ENCODE measurements at places on chromosomes 11 and 22.

GRCh38 chr11:78790784-78791183, 216.1 kb upstream of the NARS2 start:
- DNase-seq: no peak

DNA sequence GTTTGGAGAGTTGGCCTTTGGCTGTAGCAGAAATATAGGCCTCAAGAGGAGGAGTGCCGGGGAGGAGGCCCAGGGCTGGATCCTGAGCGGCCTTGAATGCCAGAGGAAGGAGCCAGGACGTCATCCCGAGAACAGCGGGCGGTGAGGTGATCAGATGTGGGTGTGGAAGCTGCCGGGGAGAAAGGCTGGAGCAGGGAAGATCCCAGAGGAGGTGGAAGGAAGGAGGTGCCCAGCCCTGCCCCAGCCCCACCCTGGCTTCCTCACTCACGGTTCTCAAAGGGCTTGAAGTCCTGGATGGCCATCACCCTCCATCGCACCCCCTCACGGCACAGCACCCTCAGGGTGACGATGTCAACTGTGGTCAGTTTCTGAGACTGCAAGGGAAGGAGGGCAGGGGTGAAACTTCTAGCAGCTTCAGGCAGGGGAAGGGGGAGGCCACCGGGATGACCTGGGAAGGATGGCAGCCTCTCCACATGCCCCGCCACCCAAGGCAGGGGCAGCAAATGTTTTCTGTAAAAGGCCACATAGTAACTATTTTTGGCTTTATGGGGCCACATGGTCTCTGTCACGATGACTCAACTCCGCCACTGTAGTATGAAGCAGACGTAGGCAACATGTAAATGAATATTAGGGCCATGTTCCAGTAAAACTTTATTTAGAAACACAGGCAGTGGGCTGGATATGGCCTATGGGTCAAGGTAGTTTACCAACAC, 10.7 kb downstream of the IL2RB start:
- DNase-seq: no peak

DNA sequence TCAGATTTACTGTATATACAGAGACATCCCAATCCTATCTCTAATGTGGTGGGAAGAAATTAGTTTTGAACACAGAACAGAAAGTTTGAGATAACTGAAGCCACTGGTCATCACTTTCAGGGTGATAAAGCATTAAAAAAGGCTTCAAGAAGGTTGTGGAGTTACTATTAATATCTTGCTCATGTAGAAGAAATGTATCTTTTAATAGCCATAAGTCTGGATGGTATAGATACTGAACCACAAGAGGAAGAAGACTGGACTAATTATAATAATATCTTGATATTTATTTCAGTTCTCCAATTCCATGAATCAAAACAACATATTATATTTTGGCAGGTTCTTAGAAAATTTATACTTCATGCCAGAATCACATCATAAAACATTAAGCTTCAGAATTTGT, 137.1 kb downstream of the TMEM135 start:
- no peak for DNase-seq

DNA sequence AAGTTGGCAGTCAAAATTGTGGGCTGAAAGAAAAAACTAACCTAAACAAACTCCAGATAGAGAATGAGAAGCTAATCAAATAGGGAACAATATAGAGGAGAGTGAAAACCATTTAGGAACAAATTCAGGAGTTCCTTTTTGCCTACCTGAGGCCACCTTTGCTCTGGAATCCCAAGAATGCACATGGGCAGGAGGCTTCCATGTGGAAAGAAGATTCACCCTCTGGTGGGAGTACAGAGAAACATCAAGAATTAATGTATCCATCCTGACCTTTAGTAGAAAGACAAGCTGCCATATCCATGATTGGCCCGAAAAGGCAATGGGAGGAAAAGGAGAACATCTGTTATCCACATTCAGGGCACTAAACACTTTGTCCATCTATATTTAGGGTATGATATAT, 35.0 kb upstream of the MRGPRX1 start:
- DNase-seq: no peak

- peak; percentile 50 for DNase-seq
These were observed 17.3 kb downstream of the RPUSD4 start for GRCh38 chr11:126194121-126194543.

DNA sequence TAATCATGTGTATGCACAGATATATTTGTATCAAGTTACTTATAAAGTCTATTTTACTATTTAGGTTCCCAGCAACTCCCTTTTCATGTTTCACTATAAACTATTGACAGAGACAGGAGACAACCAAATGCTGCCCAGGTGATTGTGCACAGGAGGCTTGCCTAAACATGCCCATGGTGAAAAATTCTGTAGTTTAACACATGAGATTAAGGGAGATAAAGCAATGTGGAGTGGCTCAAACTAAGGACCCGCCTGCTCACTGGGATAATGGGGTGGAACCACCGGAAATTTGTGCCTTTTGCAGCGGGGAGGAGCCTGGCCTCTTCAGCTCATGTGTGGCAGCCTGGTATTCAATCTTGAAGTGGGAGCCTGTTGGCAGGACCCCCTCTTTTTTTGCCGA, 459.5 kb upstream of the CNTN5 start:
- DNase-seq: no peak

DNA sequence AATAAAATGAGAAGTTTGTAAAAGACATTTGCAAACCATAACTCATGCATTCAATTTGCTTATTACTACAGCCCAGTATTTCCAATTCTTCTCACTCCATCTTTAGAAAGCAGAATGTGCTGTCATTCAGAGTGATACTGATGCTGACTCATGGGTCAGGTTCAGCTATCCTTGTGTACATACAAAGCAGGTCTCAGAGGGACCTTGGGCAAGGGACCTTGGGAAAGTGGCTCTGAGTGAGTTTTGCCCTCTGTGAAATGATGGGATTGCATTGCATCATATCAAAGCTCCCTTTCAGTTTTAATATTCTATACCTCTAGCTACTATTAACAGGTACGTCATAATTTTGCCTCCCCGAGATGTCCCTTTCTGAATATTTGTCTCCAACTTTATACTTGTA, 848.7 kb downstream of the OPCML start:
- DNase-seq: no peak

- DNase-seq: no peak
These were observed 9.3 kb upstream of the CD3E start for GRCh38 chr11:118295199-118295598.

- no peak for DNase-seq
These were observed 539.1 kb downstream of the FAM181B start for GRCh38 chr11:82194521-82194920.

- no peak for DNase-seq
These were observed 63.0 kb upstream of the THY1 start for GRCh38 chr11:119486016-119486415.

DNA sequence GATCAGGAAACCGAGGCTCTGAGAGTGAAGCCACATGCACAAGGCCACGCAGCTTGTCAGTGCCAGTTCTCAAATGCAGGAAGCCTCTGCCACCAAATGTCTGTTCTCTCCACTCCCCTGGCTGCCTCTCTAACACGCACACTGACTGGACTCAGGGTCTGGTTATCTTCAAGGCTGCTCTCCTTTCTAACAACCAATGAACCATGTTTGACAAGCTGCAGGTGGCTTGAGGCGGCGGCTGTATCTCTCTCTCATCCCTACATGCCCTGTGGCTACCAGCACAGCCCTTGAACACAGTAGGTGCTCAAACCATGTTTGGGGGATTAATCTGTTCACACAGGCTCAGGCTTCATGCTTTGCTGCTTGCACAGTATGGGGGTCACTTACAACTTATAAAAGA, 23.7 kb downstream of the MFNG start:
- no peak for DNase-seq

GRCh38 chr11:65412271-65413076, 10.1 kb upstream of the NEAT1 start:
- no peak for DNase-seq

- DNase-seq: no peak
These were observed 25.8 kb downstream of the ZC3H7B start for GRCh38 chr22:41327124-41327523.

GRCh38 chr11:27532652-27533325, 26.2 kb upstream of the LIN7C start:
- DNase-seq: no peak

GRCh38 chr22:40748388-40749355, 69.4 kb downstream of the MCHR1 start:
- no peak for DNase-seq

DNA sequence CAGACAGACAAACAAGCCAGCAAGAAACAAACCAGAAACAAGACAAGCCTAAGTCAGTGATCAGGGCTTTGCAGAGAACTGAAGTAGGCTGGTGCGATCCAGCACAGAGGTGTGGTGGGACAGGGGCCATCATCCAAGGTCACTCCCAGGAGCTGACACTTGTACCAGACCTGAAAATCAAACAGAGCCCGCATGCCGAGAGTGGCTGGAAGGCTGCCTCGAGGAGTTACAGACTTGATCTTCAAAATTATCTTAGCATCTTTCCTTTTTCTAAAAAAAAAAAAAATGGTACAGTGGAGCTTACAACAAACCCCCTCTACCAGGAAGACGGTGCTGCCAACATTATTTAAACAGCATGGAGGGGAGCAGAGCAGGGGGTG, 8.8 kb upstream of the SCUBE1 start:
- no peak for DNase-seq

GRCh38 chr11:66388780-66389386, 17.3 kb upstream of the SLC29A2 start:
- DNase-seq: peak; percentile 87

DNA sequence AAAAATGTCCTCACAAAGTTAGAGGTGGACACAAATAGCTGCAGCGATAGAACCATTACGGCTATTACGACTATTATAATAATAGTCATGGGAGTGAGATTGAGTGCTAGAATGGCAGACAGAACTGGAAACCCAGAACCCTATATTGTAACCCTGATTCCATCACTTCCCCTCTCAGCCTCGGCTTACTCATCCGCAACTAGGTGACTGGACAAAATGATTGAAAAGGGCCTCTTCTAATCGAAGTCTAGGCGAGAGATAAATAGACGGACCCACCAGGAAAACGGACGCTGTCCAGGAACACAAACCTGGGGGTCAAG, 629 bp downstream of the PSMA1 start:
- no peak for DNase-seq

GRCh38 chr11:94678236-94678635, 89.9 kb upstream of the AMOTL1 start:
- DNase-seq: no peak

GRCh38 chr11:79273781-79274180, 167.0 kb downstream of the TENM4 start:
- no peak for DNase-seq

DNA sequence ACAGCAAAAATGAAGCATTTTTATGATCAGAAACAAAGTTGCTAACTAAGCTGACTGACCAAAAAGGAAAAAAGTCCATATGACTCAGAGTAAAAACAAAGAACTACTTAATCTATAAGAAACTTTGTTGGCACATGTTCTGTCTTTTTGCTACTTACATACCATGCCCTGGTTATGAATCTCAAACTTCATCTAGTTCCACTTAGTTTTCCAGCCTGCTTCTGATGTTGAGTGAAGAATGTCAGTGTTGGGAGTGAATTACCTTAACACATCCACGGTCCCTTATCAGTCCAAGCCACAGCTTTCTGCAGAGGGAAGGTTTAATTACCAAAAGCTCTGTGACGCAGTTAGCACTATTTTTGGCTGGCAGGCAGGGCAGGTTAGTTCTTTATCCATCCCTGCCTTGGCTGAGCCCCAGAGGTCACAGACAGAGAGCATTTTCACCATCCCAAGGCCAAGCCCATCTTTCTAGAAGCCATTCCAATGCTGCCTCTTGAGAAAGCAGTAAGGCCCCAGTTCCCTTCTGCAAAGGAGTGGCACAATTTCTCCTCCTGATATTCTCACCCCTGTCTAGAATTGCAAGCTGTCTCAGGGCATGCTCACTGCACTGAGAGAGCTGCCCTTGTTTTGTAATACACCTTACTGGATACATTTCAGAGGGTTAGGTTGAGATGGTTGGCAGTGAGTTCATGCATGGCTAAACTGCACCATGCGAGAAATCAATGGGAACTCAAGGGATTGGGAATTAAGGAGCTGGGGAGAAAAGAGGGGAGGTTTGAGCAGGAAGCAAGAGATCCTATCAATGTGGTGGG, 67.1 kb downstream of the SLC1A2 start:
- DNase-seq: no peak

GRCh38 chr11:115659061-115659963, 155.1 kb upstream of the CADM1 start:
- no peak for DNase-seq

GRCh38 chr11:67484847-67485311, 2.1 kb downstream of the AIP start:
- peak; percentile 70 for DNase-seq

GRCh38 chr11:34724973-34725372, 104.1 kb downstream of the EHF start:
- DNase-seq: no peak

DNA sequence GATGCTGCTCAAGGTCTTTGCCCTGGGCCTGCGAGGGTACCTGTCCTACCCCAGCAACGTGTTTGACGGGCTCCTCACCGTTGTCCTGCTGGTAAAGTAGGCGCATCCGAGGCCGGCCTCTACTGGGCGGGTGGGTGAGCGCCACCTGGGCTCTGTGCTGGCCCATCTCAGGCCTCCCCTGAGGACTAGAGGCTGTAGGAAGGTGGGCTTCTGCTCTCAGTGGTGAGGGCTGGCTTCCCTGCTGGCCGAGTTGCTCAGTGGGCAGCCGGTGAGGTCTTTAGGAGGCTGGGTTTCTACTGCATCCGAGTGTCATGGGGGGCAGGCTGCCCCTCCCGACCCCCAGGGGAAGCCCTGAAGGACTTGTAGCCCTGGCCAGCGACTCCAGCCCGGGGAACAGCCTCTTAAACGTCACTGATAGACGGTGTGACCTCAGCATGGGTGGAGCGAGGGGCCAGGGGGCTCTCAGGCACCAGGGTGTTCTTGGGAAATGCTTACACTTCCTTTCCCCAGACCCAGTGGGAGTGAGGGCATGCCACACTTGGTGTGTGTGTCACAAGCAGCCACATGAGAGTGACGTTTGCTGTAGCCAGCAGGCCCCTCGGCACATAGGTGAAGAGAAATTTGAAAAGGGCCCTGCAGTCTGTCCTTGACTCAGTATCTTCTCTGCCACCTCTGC, 30.3 kb downstream of the TPCN2 start:
- DNase-seq: no peak

- DNase-seq: no peak
These were observed 104.0 kb downstream of the PDE2A start for GRCh38 chr11:72569966-72570892.

GRCh38 chr11:43787824-43788223, 92.8 kb upstream of the ALKBH3 start:
- no peak for DNase-seq

GRCh38 chr11:21262992-21263391, 593.6 kb downstream of the NELL1 start:
- no peak for DNase-seq

- no peak for DNase-seq
These were observed 32.7 kb upstream of the CCDC34 start for GRCh38 chr11:27395556-27396258.
